Sciatic nerve (tissue), 2 donors: ENCODE measurements at places on chromosomes 6 and 20. TPM values are rescaled to one million over a fixed set of nuclear protein-coding genes. Genes with fewer than 3 reads are reported as not detected.

Gene LY6G6C
- total RNA-seq: 0.71 TPM

Gene LY6G6D
- total RNA-seq: not detected

Gene EGFL8
- 312 TPM for total RNA-seq

Gene SF3B5
- 74.4 TPM for total RNA-seq

Gene PDE10A
- total RNA-seq: 14.1 TPM

Gene LAMA4
- 332 TPM for total RNA-seq

Gene OTOR
- total RNA-seq: not detected

Gene DTD1
- total RNA-seq: 31.6 TPM

Gene SPDEF
- total RNA-seq: not detected

DNA sequence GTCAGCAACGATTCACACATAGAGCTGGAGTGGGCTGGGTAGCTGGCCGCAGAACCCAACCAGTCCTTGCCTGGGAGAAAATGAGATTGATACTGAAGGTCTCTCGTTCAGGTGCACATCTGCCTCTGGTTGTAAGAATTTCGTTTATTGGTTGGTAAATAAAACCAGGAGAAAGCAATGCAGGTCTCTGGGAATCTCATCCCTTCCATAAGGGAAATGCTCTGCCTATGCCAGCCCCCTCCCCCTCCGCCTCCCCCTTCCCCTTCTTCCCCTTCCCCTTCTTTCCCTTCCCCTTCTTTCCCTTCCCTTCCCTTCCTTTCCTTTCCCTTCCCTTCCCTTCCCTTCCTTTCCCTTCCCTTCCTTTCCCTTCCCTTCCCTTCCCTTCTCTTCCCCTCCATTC, 107.3 kb downstream of the DTD1 start:
- no peak for DNase-seq

DNA sequence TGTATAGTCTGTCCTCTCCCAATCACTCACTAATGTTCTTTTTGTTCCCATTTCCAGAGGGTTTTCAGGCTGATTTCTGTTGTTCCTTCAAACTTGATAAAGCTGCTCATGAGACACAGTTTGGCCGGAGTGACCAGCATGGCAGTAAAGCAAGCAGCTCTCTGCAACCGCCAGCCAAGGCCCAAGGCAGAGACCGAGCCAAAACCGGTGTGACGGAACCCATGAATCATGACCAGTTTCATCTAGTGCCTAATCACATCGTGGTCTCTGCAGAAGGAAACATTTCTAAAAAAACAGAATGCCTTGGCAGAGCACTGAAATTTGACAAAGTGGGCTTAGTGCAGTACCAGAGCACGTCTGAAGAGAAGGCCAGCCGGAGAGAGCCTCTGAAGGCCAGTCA, 14.8 kb upstream of the RPL7L1 start:
- DNase-seq: no peak

- DNase-seq: no peak
These were observed 69.6 kb downstream of the AFG1L start for GRCh38 chr6:108364470-108364869.

GRCh38 chr20:478949-479429, 16.7 kb upstream of the TBC1D20 start:
- DNase-seq: no peak

GRCh38 chr6:168826726-168827585, 386.0 kb downstream of the SMOC2 start:
- no peak for DNase-seq

DNA sequence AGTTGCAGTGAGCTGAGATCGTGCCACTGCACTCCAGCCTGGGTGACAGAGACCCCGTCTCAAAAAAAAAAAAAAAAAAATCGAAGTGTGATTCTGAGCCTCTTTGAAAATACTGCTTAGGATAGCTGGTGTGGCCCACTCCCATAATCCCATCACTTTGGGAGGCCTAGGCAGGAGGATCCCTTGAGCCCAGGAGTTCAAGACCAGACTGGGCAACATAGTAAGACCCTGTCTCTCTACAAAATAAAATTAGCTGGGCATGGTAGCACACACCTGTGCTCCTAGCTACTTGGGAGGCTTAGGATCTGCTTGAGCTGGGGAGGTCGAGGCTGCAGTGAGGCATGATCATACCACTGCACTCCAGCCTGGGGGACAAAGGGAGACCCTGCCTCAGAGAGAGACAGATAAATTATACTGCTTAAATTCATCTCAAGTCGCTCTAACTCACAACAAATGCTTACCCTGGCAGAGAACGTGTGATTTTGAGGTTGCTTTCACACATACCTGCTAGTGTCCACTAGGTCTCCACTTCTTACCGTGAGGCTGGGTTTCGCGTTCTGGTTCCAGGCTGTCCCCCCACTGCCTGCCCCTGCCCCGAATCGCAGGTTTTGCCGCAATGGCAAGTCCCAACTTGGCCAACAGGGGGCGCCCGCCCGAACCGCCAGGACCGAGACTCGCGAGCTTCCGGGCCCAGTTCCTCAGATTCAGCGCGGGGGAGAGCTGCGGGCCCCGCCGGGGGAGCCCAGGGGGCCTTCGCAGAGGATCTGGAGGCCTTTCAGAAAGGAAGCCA, 12.3 kb upstream of the TMC2 start:
- peak; percentile 94 for DNase-seq

DNA sequence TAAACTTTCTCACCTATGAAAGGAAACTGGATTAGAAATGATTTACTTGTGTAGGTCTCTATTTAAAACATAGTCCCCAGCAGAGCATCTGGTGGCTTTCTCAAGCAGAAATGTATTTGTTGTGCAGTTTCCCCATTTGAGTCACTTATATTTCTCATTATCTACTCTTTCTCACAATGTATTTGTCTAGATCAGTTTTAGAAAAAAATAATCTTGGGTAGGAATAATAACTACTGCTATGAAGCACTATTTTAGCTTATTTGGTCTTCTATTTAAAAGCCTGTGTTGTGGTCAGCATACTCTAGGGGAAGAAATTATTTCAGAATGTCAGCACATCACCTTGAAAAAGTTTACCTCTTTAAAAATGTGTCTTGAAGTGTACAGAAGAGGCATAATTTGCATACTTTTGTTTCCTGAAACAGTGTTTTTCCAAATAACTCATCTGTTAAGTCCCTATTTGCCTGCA, 60.9 kb upstream of the PRL start:
- DNase-seq: no peak

GRCh38 chr6:8462169-8462568, 26.8 kb upstream of the SLC35B3 start:
- no peak for DNase-seq

DNA sequence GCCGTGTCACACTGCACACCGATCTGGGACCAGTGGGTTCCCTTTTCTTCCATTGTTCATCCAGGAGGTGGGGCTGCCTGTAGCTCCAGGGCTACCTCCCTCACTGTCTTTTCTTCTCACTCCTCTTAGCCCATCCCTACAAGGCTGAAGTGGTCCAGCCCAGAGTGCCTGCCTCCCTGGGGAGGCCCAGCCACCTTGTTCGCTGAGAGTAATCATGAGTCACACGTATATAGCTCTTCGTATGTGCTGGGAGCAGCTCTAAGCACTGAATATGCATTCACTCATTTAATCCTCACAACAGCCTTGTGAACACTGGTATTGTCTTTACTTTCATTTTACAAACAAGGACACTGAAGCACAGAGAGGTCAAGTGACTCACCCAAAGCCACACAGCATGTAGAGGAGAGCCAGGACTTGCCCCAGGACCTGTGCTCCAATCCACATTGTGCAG, 14.7 kb upstream of the CCDC167 start:
- no peak for DNase-seq

DNA sequence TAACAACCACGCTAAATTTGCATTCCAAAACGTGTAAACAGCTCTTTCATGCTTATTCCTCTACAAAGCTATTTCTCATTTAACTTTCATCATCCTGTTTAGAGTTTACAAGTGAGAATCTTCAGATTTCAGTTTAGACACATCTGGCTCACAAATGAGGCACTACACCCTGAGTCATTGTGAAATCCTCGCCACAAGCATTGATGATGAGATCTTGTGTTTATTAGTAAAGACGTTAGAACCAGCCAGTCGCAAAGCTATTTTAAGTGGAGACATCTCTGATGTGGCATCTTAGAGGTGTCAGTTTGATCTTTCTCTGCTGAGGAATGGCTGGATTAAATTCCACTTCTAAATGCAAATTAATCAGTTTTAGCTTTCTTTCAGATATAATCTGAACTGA, 8.3 kb upstream of the ISM1 start:
- no peak for DNase-seq

- no peak for DNase-seq
These were observed 90.6 kb upstream of the SYNDIG1 start for GRCh38 chr20:24378661-24379483.

- no peak for DNase-seq
These were observed 6.3 kb downstream of the ADTRP start for GRCh38 chr6:11772109-11772825.

- DNase-seq: no peak
These were observed 89.2 kb upstream of the BCLAF1 start for GRCh38 chr6:136378888-136379287.

DNA sequence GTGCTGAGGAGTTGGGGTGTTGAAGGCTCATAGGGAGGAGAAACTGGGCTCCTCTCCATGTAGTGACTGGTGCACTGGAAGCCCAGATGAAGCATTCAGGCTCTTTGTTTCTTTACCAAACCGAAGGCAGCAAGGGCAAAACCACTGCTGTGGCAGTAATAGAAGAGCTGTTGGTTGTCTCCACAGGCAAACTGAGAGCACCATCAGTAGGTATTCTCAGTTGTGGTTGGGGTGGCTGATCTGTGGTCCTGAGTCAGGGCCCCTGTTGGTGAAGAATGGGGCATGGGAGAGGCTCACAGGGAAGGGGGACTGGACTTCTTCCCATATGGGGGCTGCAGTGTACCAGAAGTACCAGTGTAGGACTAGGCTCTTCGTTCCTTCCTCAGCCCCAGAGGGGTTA, 460.2 kb upstream of the IMPG1 start:
- no peak for DNase-seq

- DNase-seq: no peak
These were observed 87.1 kb downstream of the CDC5L start for GRCh38 chr6:44474643-44475042.

- DNase-seq: no peak
These were observed 63.0 kb upstream of the EYA2 start for GRCh38 chr20:46831633-46832011.

- DNase-seq: no peak
These were observed 138.1 kb downstream of the FNDC1 start for GRCh38 chr6:159307246-159307790.

GRCh38 chr20:33145521-33145920, 22.4 kb upstream of the BPIFA2 start:
- DNase-seq: no peak

DNA sequence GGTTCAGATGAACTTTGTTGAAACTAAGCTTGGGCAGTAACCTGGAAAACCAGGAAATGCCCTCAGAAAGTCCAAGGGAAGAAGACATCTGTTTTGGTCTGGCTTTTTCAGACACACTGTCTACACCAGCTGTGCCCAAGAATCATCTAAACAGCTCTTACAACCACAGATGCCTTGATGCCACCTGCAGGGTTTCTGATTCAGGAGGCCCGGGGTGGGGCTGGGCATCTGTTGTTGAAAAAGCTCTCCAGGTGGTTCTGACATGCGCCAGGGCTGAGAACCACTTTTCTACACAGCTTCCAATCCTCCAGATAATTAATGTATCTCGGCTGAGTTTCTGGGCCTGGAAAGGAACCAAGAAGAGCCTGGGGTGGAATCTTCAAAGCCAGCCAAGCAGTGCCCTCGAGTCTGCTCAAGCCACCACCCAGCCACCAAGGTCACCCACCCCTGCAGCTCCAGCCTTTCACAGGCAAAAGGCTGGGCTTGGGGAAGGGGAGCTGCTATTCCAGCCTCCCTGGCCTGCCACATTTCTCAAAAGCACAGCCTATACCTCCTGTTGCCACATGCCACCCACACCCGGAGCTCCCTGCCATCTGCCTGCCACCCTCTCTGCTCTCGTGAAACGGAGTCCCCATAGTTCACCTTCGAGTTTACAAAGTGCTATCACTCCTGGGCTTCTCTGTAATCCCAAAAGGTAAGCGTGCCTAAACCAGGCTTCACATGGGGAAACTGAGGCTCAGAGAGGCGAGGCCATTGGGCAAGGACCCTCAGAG, 9.4 kb downstream of the MDGA1 start:
- no peak for DNase-seq

- no peak for DNase-seq
These were observed 356.5 kb upstream of the CDH4 start for GRCh38 chr20:60895363-60896079.

- DNase-seq: no peak
These were observed 90.5 kb upstream of the TBX18 start for GRCh38 chr6:84854811-84855400.

GRCh38 chr20:37256286-37256685, 5.3 kb downstream of the GHRH start:
- DNase-seq: no peak

DNA sequence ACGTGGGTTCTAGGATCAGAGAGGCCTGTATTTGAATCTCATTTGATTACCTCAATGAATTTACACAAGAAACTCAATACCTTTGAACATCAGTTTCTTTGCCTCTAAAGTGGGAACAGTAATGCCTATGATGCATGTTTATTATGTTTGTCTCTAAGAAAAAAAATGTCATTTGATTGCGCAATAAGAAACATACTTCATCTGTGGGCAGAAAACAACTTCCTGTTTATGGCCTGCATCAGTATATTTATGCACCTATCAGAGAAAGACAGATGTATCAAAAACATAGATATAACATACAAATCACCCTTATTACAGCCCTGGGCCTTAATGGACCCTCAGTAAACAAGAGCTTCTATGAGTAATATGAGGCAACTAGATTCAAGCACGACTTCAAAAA, 516.4 kb upstream of the ARID1B start:
- no peak for DNase-seq

DNA sequence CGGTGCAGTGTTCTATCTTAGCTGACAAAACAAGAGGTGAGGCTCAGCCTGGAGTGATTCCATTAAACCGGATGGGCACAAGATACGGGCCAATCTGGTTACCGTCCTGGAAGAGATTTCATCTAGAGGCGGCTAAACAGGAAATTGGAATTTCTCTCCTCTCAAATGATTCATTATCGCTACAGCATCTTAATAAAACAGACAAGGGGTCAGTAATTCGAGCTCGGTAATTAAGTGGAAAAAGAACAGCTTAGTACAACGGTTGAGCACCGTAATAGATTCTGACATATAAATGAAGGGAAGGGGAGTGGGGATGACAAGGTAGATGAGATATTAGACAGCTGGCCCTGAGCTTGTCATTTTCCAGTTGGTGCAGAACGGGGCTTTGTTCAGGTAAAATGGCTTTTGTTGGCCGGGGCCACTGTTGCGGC, 137.2 kb downstream of the EDN3 start:
- no peak for DNase-seq

- DNase-seq: no peak
These were observed 370.3 kb downstream of the RFPL4B start for GRCh38 chr6:112717401-112717800.

GRCh38 chr6:159061805-159062563, 17.2 kb upstream of the TAGAP start:
- DNase-seq: no peak

- DNase-seq: no peak
These were observed 73.7 kb downstream of the SLC22A3 start for GRCh38 chr6:160421854-160422253.

- DNase-seq: no peak
These were observed 1.4 kb upstream of the RAET1G start for GRCh38 chr6:149924206-149924932.

- no peak for DNase-seq
These were observed 48.2 kb upstream of the FAM50B start for GRCh38 chr6:3800850-3801591.
